ENCODE measurements at places on chromosomes 6 and 20.

- no peak for DNase-seq
These were observed 103.7 kb downstream of the REV3L start for GRCh38 chr6:111379302-111379701.

GRCh38 chr6:129632172-129632613, 77.8 kb downstream of the ARHGAP18 start:
- no peak for DNase-seq

GRCh38 chr6:157649311-157650260, 173.5 kb upstream of the SNX9 start:
- no peak for DNase-seq

DNA sequence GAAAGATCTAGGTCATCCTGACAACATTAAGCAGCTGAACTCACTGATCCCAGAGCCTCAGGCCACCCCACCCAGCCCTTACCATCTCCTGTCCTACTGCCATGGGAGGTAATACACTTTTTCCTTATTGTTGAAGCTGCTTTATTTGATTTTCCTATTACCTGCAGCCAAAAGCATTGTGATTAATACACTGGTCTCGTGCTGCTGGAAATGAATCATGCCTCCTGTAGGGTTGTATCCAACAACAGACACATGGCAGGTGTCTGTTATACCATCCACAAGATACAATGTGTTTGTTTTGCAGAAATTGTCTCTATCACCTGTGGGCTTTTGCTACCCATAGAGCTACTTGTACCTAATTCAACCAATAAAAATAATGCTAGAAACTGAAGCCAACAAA, 34.2 kb downstream of the MYLIP start:
- no peak for DNase-seq

- no peak for DNase-seq
These were observed 50.1 kb upstream of the SIRPA start for GRCh38 chr20:1845163-1845523.

DNA sequence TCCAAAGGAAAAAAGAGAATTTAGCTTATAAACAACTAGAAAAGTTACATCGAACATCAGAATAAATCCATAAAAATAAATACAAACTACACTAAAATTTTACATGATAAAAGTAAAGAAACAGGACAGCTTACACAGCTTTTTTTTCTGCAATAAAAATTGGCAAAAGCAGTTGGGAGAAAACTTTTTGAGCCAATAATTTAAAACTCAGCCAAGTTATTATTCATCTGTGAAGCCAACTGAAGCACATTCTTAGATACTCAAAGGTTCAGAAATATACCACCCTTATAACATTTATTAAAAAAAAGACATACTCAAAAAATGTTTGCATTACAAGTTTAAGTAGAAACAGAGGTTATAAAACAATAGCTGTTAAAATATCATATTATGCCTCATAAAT, 23.7 kb upstream of the RSPO3 start:
- no peak for DNase-seq

GRCh38 chr20:38406476-38406875, 28.7 kb downstream of the SNHG17 start:
- no peak for DNase-seq

GRCh38 chr6:159062976-159063375, 18.2 kb upstream of the TAGAP start:
- DNase-seq, result no peak

GRCh38 chr6:79453558-79454042, 83.6 kb downstream of the LCA5 start:
- DNase-seq, result peak; percentile 42

DNA sequence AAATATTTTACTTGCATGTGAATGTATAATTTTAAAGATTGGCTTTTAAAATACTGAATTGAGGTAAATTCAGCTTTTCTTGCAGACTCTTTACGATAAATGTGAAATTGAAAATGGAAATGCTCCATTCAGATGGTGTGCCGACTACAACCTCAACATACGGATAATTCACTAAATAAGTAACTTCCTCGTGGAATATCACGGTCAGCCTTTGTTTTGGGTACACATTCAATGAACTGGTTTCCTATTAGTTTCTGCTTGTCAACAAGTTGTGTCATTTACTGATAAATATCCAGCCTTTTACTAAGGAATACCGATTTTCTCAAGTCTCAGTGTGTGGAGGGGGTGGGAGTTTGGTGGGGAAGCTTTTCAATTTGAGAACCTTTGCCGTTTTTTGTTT, 2.4 kb upstream of the IRF4 start:
- DNase-seq, result no peak

GRCh38 chr6:1913577-1913976, 303.9 kb downstream of the FOXC1 start:
- no peak for DNase-seq

DNA sequence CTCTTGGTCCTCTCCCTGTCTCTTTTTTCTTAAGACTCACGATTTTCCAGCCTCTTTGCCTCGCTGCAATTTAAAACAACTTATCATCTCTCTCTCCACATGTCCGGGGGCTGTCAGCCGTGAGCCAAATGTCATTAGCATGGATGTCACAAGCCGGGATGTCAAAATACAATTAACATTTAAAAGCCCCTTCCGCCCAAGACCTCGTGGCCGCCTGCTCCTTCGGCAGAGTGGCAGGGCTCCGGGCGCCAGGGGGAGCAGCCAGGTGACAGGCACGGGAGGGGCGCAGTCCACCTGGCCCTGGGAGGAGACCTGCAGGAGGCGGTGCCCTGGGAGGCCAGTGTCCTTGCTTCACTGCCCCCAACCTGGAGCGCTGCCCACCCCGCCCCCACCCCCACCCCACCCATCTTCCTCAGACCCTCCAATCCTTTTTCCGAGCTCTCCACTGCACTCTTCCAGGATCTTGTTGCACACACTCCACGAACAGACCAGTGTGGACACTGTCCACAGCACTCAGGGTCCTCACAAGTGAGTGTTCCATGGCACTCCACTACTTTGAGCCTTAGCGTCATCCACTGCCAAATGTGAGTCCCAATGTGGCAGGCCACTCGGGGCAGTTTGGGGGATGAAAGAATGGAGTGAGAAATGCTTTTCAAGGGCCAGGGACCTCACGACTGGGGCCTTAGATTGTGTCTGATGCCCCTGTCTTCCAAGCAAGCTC, 5.6 kb upstream of the GRM4 start:
- DNase-seq, result no peak

- peak; percentile 39 for DNase-seq
These were observed 109.5 kb upstream of the HSF2 start for GRCh38 chr6:122289762-122290539.

DNA sequence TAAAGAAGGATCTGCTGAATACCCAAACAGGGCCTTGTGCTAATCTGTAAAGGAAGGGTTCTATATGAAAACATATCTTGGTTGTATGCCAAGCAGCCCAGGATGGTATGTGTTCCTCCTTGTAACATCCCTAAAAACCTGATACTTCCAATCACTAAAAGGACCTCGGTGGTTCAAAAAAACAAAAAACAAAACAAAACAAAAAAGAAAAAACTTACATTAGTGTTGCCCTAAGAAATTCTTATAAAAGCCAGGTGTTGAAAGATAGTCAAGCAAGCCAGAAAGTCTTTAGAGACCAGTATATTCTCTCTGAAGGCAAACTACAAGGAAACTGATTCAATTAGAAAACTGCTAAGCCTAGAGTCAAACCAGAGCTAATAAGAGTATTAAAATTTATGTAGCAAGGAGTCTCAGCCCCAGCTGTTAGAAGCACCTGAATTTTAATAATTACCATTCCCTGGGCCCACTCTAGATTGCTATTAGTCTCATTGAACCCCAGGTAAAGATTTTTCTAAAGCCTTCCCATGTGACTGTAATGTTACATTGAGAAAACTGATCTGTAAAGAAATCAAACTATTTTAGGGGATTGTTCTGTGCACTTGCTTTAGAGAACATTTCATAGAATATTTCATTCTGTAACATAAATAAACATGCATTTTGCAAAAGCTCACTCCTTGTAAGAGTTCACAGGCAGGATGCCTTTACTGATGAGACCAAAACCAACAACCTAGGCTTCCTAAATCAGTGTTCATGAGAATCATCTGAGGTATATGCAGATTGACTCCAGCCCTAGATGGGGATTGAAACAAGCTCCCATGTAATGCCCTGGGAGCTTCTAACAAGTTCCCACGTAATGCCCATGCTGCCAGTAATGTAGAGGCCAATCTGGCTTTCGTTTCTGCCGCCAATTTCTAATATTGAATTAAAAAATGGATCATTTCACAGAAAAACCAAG, 95.2 kb upstream of the BTN3A2 start:
- no peak for DNase-seq

DNA sequence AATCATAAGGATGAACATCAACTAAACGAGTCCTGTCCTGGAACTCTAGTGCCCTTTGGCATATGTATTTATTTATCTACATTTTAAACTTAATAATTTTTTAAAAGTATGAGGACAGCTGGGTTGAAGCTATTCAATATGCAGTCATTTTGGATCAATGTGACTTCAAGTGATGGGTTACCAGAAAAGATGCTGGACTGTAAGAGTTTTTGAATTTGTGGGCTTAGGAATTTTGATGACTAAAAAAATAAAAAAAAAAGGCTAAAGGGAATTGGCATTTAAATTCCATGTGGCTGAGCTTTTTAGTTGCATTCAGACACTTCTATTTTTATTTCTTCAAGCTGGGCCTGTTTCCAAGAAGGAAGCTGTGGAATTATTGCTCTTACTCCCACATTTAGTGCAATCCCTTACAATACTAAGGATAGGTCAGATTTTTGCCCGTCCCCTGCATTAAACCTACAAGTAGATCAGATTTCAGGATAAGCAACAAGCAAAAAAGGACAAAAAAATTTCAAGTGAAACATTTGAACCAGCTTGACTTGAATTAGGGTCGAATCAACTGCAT, 704.2 kb upstream of the CITED2 start:
- peak; percentile 90 for DNase-seq

GRCh38 chr6:149965194-149966020, 1.7 kb downstream of the ULBP1 start:
- no peak for DNase-seq

- DNase-seq, result no peak
These were observed 72.3 kb upstream of the CENPW start for GRCh38 chr6:126267626-126268025.

DNA sequence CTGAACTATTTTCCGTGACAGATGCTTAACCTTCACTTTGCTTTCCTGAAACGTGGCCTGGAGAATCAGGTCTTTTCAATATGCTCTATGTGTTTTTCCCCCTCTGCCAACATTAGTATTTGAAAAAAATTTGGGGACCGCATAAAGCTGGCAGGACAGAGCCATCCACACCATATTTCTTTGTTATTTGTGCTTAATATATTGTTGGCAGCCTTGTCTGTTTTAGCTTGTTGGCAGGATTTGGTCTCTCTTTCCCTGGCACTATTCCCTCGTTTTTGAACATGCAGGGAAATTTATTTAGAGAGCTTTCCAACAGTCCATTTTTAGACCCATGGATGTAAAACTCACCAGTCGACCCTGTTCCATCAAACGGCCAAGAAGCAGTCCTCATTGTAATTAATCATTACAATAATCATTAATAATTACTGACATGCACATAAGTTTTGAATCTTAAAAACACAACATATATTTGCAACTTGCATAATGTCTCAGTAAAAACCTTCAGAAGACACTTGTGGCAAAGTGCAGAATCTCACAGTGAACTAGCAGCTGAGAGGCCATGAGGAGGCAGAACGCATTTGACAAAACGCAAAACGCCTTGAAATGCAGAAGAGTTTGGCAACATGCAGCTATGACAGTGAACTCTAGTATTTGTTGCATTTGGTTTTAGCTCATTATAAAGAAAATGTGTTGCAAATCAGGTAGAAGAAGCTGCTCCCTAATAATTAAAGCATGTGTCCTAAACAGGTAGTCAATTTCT, 514.2 kb downstream of the C6orf118 start:
- DNase-seq, result no peak

DNA sequence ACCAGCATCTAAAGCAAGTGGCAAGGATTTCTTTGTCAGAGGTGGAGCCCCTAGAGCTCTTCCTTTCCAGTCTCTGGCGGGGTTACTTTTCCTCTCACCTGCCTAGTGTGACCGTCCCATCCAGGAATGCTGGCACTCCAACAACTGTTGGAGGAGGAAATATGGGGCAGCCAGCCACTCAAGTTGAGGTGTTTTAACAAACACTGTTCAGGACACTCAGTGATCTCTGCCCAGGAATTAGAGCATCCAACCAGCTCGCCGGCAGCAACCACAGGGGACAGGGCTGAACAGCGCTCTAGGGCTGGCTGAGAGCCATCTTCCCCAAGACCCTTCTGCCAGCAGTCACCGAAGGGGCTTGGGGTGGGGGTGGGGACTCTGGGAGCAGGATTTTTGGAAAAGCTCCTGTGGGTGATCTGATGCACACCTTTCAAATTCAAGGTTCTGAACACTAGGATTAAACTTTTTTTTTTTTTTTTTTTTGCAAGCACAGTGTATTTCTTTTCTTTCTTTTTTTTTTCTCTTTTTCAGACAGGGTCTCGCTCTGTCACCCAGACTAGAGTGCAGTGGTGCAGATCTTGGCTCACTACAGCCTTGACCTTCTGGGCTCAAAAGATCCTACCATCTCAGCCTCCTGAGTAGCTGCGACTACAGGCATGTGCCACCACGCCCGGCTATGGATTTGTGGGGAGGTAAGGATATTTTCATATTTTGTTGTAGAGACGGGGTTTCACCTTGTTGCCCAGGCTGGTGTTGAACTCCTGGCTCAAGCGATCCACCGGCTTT, 28.4 kb upstream of the KCNK16 start:
- DNase-seq, result no peak

GRCh38 chr20:56736285-56736857, 107.3 kb downstream of the TFAP2C start:
- no peak for DNase-seq

DNA sequence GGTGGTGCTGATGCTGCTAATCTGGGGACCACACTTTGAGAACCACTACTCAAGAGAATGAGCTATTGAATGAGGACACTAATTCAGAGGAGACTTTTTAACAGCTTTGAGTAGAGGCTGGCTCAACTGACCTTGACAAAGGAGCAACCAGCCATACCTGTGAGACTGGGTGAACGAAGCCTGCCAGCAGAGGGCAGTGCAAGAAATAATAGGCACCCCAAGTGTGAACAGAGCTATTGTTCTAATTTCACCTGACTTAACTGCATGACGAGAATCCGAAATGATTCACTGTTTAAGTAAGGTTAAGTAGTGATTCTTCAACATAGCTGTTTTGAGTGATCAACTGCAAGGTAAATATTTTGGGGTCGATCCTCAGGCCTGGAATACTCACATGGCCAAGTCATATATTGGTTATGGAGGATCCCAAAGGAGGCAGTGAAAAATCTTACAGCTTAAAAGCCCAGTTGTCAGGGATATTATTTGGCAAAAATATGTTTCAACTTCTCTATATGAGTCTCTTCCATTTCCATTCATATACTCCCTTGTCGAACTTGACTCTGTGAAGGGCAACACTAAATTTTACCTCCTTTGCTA, 550.5 kb upstream of the MARCKS start:
- DNase-seq, result no peak

DNA sequence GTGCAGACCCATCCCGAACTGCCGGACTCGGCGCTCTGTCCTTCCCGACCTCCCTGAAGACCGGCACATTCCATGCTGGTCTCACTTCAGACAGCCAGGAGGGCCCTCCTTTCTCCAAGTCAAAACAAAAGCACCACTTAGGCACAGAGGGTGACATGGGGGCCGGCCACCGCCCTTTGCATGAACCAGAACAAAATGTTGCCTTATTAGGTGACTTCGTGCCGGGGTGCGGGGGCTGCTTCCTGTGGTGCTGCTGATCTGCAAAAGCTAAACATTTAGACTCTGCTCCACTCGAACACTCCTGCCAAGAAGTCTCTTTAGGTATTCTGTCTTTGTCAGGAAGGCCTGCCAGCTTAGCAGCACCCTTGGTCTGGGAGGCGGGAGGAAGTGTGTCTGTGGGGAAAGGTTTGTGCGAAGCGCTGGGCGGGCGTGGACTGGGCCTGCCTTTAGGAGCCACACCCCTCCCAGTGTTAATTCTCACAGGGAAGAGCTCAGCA, 133.8 kb downstream of the SMOC2 start:
- no peak for DNase-seq
